ENCODE measurements at places on chromosomes 11 and 22.
A peak's percentile ranks its signal among the peaks of the same experiment; 100 is the strongest.

GRCh38 chr22:33335611-33336279 lies 277.6 kb upstream of the SYN3 start:
- DNase-seq = no peak

DNA sequence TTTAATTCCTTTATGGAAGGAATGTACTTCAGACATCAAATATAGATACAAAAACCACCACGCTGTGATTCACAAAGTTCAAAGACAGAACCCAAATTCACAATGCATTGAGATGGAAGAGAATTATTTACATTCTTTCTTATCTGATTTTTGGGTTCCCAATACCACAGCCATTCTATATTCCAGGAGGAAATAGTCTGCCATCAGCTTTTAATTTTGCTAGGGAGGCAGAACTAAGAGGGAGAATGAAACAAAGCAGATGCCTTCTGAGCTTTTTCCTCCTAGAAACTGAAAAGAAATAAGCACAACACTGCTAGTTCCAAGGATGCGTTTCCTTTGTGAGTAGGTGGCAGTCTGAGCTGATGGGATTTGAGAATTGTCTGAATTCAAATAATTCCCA lies 283.0 kb upstream of the NARS2 start:
- DNase-seq = no peak

- no peak for DNase-seq
These were observed 384.6 kb downstream of the BUD13 start for GRCh38 chr11:116388146-116388545.

DNA sequence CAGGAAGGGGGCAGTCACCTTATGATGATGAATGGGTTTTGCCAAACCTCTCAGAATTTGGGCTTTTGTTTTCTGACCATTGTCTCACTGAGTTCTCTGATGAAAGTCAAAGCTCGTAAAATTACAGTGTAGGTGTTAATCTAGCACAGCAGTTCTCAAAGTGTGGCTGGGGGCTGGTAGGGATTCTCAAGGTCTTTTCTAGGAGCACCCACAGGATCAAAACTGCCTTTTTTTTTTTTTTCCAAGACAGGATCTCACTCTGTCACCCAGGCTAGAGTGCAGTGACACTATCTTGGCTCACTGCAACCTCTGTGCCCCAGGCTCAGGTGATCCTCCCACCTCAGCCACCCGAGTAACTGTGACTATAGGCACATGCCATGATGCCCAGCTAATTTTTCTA lies 66.1 kb downstream of the C22orf31 start:
- DNase-seq = no peak

GRCh38 chr22:50581950-50582492 lies 628 bp downstream of the CHKB start:
- DNase-seq = no peak

- DNase-seq = no peak
These were observed 10.2 kb downstream of the RAB38 start for GRCh38 chr11:88164806-88165585.

- DNase-seq = no peak
These were observed at the start of gene CDC42EP1 for GRCh38 chr22:37559901-37560607. Gene CDC42EP1 (plus strand): TSS chr22:37560480. CDS start chr22:37566350, 5,870 bp downstream.

- DNase-seq = no peak
These were observed 45.0 kb upstream of the APOA1 start for GRCh38 chr11:116882386-116882785.

DNA sequence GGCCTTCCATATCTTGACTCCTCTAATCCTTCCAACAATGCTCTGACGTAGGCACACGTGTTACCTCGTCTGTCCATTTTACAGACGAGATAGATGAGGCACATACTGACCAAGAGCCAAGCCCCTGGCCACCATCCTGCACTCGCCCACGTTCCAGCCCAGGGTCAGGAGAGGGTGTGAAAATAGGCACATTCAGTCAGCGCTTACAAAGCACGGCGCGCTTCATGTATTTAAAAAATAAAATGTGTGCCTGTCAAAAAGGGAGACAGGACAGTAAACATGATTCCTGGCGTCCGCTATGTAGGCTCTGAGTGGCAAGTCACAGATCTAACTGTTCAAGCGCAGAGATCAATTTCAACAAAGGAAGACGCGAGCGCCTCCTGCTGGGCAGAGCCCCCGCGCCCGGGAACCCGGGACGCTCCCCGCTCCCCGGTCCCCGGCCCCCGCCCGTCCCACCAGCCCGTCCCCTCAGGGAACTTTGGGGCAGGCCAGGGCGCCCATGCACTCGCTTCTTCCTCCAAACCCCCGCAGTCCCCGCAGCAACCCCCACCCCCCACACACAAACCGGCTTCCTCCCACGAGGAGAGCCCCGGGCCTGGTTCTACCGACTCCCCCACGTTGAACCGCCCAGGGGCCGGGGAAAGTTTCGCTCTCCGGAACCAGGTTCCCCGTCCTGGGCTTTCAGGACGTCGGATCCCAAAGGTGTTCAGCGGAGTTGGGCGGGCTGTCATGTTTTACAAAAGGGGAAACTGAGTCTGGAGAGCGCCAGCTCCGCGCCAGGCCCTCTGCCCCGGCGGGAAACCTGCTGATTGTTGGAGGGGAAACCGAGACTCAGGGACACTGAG lies 10.4 kb upstream of the C1QTNF6 start:
- peak; percentile 96 for DNase-seq

DNA sequence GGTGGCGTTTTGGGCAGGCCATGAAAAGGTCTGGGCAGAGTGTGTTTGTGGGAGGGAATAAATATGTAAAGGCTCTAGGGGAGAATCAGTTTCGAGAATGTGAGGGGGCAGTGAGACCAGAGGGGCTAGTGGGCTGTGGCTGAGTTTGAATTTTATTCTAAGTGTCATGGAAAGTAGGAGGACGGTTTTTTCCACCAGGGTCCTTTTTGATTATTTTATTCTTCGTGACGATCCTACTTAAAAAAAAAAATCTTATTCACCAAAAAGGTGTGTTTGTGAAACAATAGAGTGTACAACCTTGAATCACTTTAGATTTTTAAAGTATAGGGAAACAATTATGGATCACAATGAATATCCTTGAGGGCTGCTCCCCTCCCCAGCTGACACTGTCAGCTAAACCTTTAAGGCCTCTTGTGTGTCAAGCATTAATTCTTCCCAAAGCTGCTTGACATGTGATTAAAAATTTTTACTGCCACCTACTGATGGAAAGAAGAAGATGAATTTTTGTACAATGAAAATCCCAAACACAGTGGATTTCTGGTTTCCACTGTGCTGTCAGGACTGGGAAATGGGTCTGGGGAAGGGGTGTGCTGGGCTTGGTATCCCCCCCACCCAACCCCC lies 107.5 kb upstream of the OR4B1 start:
- no peak for DNase-seq

- DNase-seq = no peak
These were observed 3.2 kb downstream of the ARHGEF12 start for GRCh38 chr11:120339394-120339890.

DNA sequence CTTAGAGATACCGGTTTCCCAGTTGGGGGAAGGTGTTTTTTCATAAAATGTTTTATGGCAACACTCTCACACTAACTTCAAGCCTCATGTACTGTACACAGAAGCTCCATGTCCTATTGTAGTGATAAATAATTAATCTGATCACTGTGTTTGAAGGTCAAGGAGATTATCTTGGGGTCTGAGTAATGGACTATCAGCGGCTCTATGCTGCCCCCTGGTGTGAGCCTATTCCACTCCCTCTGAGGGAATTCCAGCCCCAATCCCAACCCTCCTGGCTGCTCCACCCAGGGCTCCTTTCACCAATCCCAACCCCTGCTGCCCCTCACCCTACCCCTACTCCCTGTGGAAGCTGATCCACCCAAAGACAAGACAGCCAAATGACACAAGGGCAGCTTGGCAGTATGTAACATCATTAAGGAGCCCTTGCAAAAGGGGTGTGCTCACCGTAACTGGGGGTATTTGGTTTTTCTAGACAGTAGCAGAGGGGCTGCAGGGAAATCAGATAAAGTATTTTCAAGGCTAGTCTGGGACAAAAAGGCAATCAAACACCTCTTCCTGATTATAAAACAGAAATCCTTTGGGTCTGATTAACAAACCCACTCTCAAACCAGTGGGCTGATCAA lies 22.3 kb downstream of the HPS4 start:
- peak; percentile 45 for DNase-seq

GRCh38 chr11:64581057-64581523 lies 9.9 kb upstream of the SLC22A12 start:
- no peak for DNase-seq

DNA sequence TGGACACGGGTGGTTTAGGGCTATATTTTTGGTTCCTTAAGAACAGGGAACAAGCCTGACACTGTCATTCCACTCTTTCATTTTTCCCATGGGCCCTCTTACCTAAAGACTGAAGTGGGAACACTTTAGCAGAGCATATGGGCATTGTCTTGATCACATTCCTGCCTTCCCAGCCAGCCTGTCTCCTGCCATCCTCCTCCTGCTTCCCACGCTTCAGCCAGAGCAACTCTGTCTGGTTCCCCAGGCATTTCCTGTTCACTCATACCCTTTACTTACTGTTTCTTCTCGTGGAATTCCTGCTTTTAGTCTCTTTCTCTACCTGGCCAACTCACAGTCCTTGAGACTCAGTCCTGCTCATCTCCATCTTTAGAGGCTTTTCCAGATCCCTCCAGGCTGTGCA lies 22.8 kb downstream of the MRPL16 start:
- DNase-seq = no peak

DNA sequence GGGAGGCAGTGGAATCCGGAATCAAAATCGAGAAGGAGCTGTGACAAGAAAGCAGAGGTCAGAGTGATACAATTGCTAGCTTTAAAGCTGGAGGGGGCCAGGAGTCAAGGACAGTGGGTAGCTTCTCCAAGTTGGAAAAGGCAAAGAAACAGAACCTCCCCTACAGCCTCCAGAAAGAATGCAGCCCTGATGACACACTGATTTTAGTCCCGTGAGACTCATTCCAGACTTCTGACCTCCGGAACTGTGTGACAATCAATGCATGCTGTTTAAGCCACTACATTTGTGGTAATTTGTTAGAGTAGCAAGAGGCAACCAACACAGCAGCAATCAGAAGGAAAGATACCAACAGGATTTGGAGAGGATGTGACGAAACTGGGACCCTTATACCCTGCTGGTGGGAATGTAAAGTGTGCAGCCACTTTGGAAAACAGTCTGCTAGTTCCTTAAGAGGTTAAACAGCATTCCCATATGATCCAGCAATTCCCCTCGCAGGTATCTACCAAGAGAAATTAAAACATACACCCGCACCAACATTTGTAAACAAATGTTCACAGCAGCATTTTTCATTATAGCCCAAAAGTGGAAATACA lies 66.7 kb downstream of the DSCAML1 start:
- DNase-seq = no peak

- no peak for DNase-seq
These were observed 12.8 kb downstream of the CPT1A start for GRCh38 chr11:68828957-68829356.

DNA sequence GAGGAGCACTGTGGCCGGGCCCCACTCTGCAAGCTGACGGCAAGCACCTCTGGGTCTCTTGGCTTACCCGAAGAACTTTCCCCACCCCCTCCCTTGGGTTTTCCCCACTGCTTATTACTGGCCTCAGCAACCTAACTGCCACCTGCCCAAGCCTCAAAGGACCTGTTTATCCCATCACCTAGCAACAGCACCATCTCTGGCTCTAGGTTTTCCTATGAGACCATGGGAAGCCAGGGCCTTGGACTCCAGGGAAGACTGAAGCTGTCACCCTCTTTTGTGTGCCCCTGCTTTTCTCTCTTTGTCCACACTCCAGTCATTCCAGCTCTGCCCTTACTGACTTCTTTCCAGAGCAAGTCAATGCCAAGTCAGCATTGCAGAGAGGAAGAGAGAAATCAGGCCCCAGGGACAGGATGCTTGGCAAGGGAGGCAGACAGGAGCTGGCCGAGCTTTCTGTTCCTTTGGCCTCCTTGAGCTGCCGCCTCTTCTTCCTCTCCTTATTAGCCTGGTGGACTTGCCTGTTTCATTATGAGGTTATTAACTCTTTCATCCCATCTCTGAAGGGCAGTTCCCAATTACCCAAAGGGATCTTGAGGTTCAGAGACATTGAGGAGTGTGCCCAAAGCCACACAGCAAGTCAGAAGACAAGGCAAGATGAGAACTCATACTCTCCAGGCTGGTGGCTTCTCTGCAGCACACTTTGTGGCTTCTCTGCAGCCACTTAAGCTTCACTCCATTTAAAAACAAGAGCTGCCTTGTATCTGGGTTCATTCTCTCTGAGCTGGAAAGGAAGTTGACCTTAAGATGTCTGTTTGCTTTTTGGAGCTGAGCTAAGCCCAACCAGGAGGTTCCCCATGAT lies at the start of gene SMIM35:
Gene SMIM35 (minus strand): TSS at position 51 of the 856 bp plus-strand sequence. CDS start 206 bp downstream, outside the sequence.
- DNase-seq = no peak

DNA sequence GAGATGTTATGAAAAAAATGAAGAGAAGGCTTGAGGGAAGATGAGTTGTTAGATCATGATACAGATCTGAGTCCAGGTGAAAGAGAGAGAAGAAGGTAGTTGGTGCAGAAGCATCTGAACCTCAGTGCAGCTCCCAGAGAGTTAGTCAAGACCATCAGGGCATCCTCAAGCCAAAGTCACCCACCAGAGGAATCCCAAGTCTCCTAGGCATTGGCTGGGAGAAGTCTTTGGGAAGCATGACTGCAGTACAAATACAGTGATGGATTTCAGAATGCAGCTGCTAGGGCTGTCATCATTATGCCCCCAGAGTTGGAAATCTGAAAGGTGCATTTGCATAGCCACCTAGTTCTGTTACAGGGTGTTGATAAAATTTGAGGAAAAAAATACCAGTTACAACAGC lies 59.7 kb upstream of the GALNT18 start:
- no peak for DNase-seq

DNA sequence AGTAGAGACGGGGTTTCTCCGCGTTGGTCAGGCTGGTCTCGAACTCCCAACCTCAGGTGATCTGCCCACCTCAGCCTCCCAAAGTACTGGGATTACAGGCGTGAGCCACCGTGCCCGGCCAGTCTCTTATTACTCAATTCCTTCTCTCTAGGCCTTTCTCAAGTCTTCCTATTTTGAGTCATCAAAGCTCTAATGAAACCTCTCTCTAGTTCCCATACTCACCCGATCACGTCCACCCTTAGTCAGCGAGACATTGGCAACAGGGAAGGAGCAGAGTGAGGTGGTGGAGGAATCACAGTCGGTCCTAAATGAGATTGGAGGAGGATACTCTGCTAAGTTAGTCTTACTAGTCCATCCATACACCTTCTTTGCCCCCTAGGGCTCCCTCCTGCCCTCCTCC lies 5.0 kb downstream of the BSCL2 start:
- DNase-seq = no peak

GRCh38 chr11:1541474-1542204 lies 30.4 kb downstream of the DUSP8 start:
- no peak for DNase-seq

DNA sequence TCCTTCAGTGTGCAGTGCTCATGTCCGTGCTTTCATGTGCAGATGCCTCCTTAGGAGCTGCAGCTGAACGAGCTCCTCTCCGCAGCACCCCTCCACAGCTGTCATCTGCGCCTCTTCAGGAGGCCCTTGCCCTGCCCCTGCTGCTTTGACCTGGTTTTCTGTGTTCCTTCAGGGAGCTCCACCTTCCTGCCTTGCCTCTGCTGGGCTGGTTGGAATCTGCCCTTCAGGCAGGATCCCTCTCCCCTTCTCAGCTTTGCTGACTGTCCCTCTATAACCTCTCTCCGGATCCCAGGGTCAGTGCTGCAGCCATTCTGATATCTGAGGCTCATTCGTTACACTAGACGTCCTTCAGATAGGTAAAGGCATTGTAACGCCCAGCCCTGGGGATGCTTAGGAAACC lies 67.9 kb downstream of the SCN3B start:
- no peak for DNase-seq

GRCh38 chr22:41300661-41301060 lies 664 bp upstream of the ZC3H7B start:
- no peak for DNase-seq
